ENCODE measurements at places on chromosomes 4 and X.
A peak's percentile ranks its signal among the peaks of the same experiment; 100 is the strongest.

DNA sequence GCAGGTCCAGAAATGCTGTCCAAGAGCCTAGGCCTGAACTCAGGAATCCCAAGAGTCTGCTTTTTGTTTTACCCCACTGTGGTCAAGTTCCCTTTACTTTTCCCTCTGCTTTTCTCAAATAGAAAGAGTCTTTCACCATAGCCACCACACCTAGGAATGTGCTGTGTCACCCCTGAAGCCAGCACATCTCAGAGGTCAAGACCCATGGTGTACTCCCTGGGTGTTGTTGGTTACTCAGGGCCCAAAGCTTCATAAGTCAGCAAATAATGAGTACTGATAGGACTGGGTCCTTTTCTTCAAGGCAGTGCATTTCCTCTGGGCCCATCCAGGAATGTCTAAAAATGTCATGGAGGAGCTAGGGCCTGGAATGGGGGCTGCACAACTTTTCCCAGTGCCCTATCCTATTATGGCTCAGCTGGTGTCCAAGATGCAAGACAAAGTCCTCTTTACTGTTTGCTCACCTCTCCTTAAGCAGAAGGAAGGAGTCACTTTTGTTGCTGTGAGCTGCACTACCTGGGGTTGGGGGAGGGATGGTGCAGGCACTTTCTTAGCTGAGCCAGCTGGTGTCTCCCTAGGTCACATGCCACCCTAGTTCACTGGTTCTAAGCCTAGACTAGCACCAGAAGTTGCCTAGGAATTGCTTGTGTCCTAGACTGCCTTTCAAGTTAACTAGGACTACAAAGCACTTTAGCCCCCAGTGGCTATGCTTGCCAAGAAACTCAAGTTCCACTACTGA is 62.4 kb upstream of the RXFP1 start:
- DNase-seq = no peak

GRCh38 chr4:127131527-127131926 is 501.2 kb upstream of the INTU start:
- DNase-seq = no peak

DNA sequence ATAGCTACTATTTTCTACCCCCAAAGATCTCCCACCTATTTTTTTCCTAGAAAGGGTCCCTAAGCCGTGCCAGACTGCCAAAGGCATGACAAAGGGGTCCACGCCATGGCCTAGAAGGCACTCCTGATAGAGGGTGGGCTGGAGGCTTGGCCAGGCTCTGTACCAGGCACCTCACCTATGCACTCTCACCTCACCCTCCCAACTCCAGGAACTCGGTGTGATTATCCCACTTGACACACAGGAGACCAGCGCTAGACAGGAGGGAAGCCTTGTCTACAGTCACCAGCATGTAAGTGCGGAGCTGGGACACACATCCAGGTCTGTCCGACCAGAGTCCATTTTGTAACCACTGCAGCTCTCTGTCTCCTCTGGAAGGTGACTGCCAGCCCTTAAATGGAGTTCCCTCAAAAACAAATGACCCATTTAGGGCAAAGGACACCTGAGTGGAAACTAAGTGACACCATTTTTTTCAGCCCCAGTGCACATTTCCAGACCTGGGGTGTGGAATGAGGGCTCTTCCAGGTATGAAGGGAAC is 106.4 kb downstream of the RTL5 start:
- DNase-seq = no peak

DNA sequence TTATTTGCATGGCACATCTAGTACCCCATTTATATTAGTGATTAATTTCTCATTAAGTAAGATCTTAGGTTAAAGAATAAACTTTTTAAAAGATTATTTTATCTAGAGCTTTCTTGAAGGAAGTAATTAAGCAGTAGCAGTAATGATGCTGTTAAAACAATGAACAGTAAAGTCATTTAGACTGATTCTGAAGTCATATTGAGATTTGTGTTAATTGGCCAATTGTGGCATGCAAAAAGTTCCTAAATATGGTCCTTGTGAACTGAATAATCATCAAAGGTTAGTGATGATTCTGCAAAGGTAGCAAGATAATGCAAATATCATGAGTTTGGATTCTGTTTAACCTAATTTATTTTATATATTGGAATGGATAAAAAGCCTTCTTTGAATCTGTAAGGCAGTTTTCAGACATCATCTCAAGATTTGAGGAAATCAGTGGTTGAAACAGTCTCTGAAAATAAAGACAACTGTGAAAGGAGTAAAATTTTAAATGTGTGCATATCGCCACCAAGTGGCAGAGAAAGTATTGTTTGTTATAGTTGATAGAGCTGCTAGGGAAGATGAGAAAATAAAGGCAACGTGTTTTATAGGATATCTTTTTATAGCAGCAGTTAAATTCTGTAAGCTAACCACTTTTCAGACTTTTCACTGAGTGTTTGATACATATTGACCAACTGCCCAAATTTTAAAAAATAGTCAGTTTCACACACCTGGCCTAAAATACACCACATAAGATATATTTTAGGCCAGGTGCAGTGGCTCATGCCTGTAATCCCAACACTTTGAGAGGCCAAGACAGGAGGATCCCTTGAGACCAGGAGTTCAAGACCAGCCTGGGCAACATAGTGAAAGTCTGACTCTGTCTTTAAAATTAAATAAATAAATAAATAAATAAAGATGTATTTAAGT is 79.6 kb downstream of the CCKAR start:
- no peak for DNase-seq

DNA sequence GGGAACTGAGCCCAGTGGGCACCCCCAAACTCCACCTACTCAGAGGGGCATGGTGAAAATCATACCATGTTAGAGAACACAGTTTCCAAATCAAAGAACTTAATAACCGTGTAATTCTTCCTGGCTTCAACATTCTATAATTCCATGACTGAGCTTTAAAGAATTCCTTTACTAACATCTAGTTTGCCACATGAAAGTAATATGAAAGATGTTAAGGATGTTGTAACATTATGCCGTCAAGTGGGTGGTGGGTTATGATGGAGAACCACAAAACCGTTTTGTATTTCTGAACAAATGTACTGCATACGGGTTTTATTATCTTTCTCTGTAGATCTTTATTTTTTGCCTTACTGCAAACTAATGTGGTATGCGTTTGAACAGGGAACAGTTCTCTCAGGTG is 549.0 kb upstream of the MAGEB2 start:
- DNase-seq = no peak

GRCh38 chrX:74924449-74925224 is 615 bp downstream of the NEXMIF start:
- DNase-seq = peak; percentile 23

DNA sequence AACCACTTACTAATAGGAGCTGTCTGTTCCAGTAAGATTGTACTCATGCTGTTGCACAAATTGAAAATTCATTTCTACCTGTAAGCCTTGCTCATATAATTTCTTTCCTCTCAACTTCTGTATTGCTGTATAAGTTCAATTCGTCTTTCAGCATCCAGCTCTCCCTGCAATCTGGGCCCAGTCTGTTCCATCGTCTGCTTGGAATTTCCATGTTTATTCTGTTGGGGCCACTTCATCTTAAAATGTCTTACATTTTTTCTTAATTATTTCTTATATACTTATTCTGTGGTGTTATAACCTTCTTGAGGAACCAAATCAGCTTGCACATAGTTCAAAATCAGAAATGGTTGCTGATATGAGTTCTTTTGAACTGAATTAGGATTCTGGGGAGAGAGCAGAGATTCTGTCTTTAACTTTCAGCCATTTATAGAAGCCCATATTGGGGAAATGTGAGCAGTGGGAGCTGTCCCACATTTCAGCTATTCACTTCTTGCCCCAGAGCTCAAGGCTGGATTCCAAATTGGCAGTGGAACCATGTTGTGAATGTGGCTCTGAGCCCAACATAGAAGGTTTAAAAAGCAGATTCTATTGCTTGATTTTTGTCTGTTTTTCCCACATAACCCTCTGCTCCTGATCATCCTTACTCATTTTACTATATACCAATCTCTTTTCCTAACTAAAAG is 291.9 kb downstream of the BMPR1B start:
- no peak for DNase-seq

- no peak for DNase-seq
These were observed 62.3 kb upstream of the PGRMC2 start for GRCh38 chr4:128349921-128350320.

- no peak for DNase-seq
These were observed 47.4 kb downstream of the FGF2 start for GRCh38 chr4:122873821-122874593.

DNA sequence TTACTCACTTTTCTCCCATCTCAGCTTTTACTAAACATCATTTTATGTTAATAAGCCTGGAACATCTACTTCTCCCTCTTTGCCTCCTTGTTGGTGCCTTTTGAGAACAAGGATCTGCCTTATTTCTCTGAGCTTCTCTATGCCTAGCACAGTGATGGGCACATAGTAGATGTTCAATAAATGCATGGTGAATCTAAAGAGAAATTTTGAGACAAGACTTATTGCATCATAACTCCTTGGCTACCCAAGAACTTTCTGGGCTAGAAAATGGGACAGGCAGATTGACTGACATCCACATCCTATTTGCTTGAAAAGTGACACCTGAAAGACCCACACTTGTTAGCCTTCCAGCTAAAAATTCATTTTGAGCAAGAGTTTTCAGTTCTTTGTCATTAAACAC is 87.2 kb upstream of the TFDP3 start:
- DNase-seq = no peak

- peak; percentile 2 for DNase-seq
These were observed 64.6 kb downstream of the COX7B2 start for GRCh38 chr4:46844325-46844917.

DNA sequence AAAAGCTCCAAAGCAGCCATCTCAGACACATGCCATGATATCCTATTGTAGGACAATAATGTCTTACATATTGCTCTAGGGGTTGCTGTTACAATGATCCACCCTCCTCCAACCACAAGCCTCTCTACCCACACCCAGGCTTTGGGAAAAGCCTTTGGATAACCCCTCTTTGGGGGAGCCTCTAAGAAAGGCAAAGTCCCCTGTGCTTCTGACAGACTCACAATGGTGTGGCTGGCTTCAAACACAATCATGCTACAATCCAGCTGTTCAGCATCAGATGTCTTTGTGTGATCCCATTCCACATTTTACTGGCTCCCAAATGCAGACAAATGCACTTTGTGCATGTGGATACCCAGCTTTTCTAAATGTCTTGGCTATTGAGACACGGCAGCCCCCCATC is 65.9 kb upstream of the CAPN6 start:
- DNase-seq = no peak

DNA sequence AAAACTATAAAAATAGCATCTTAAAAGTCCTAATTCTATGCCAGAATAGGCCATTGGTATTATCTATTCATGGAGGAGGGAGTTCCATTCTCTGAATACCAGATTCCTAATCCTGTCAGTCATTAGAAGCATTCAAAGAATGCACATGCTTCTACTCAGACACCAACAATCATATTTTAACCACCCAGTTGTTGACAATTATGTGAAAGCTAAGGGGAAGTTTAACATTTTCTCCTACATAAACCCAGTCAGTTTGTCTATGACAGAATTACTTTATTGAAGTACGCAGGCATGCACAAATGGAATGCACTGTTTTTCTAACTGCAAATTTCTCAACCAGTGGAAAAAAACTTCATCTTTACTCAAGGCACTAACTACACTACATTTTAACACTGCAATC is 69.6 kb upstream of the MTNR1A start:
- DNase-seq = no peak

- DNase-seq = no peak
These were observed 56.4 kb downstream of the SPCS3 start for GRCh38 chr4:176376032-176376614.

DNA sequence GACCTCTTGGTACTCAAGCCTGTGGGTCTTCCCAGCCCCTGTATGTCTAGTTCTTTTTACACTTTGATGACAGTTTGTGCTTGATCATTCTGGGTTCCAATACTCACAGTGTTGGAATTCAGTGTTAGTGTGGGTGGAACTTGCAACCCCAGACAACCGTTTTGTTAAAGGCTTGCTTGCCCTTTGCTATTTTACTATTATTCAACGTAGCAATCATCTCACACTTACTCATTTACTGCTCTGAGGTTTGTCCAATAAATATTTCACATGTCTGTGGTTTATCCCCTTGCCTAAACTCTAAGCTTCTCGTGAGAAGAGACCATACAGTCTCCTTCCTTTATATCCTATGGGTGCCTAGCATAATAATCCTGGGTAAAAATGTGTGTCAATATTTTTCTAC is 15.3 kb downstream of the CCNG2 start:
- DNase-seq = no peak

DNA sequence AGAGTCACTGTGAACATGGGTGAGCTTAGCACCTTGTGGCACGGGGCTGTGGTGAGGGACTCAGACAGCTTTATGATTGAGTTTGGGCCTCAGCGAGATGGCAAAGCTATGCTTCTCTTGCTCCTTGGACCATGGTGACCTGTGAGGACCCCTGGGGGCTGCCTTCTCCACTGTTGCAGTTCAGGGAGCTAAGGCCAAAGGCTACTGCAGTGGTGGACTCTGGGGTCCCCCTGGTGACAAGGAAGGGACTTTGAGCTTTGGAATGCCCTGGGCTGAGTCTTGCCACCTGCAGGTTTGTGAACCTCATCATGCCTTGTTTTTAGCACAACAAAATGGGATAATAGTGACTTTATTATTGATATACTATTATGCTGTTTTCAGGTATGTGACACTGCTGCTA is 36.5 kb downstream of the TBL1X start:
- DNase-seq = no peak

- no peak for DNase-seq
These were observed 12.7 kb downstream of the ADGRA3 start for GRCh38 chr4:22502895-22503814.

GRCh38 chr4:138870737-138871554 is 144.6 kb upstream of the NOCT start:
- peak; percentile 37 for DNase-seq

GRCh38 chr4:24858026-24858425 is 54.8 kb downstream of the CCDC149 start:
- no peak for DNase-seq

DNA sequence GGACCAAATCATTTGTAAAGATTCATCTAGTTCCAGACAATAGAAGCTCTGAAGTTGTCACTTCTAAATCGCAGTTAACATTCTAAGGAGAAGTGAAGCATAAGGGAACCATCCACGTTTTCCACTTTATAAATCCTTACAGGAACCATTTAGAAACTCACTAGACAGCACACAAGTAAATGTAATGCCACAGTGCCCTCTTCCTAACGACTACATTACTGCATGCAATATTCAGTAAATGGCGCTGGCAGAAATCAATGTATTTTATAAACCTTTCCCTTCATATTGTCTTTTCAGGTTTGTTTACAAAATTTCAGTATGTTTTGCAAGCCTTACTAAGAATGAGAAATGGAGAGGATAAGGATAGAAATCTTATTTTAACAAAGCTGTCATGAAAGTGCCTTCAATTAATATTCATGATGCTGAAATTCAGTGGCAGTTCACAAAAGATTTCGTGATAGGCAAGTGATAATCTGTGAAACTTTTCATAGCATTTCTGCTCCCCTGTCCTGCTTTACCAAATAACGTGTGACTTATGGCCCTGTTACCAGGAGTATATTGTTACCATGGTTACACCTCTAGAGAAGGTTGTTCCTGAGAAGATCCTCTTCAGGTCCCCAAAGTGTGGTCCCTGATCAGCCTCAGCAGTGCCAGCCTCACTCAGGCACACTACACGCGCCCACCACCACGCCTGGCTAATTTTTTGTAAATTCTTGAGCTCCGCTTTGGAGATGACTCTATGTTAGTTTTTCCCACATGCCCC is 54.2 kb downstream of the TMA16 start:
- no peak for DNase-seq

GRCh38 chrX:119753639-119754257 is 4.6 kb upstream of the SOWAHD start:
- peak; percentile 40 for DNase-seq

- DNase-seq = no peak
These were observed 145.8 kb upstream of the ATP6AP2 start for GRCh38 chrX:40434947-40435346.

- no peak for DNase-seq
These were observed 203.8 kb upstream of the HS3ST1 start for GRCh38 chr4:11632483-11632882.

Data from stimulated activated CD4-positive, alpha-beta T cell treated with anti-CD3 and anti-CD28 coated beads, Interleukin-1b, Interleukin-23, amount 100 ng/mL, for 4 hours (primary cell).